GDM1 (cell line): ENCODE measurements at places on chromosomes 7 and 10.

DNA sequence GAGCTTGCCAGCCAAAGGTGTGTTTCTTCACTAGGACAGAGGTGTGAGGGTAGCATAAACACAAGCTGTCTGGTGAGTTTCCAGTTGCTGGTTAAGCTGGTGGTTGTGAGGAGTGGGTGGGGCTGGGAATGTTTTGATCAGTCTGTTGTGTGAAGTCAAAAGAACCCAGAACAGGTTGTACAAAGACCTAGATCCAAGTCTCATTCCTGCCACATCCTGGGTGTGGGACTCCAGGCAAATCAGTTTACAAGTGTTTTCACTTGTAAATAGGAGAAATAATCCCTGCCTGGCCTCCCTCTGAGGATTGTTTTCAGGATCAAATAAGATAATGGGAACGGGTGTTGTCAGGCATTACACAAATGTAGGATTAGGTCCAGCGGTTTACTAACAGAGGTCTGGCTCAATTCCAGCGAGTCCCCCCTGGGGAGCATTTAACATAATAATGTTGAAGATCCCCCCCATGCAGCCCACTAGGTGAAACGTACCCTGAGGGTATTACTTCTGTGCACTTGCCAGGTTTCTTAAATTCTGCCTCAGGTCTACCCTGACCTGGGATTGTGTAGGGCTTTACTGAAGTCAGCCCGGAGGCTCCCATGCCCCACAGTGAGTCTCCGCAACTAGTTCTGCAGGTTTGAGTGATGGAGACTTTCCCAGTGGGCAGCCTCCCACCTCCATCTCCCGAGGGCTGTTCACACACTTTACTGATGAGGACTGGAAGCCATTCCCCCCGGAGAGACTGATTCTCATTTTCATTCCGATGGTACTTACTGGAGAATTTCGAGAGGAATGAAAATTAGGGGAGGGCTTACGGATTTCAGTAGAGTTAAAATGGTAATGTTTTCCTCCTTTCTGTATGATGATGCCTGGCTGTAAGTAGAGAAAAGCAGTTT, 2.7 kb upstream of the FRAT2 start:
- no peak for DNase-seq

- DNase-seq: no peak
These were observed 19.5 kb upstream of the MMP21 start for GRCh38 chr10:125795128-125795527.

- DNase-seq: no peak
These were observed 6.5 kb upstream of the EIF5AL1 start for GRCh38 chr10:79505829-79506228.

- DNase-seq: no peak
These were observed 197.2 kb downstream of the CRPPA start for GRCh38 chr7:16223963-16224707.

DNA sequence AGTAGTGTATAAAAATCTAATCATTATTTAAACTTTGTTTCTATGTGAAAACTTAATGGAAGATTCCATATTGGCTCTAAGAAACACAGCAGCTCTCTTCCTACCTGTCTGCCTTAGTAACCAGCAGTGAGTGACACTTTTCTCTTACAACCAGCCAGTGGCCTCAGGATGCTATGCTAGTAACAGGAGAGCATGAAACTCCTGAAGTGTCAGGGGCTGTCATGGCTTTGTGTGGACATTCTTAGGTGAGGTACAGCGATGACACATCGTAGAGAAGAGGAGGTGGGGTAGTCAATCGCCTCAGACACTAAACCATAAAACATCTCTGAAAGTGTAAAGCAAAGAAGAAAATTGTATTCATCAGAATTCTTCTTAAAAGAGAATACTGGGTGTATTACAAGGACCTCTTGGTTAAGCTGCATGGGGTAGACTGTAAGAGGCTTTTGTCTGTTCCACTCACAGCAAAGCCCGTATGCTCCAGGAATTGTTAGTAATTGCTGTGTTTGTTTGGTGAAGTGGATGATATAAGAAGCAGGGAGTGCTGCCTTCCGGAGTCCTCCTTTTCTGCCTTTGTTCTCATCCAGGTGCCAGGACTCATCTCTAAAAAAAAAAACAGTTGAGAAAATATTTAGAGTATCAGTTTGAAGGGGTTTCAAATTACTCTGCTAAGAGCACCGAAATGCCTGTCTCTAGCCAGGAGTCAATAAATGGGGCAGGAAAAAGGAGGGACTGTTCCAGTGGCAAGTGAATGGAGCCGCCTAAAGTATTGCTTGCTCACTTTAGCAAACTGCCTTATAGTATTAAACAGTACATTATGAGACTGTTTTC, 518.8 kb downstream of the CNTNAP2 start:
- DNase-seq: no peak

DNA sequence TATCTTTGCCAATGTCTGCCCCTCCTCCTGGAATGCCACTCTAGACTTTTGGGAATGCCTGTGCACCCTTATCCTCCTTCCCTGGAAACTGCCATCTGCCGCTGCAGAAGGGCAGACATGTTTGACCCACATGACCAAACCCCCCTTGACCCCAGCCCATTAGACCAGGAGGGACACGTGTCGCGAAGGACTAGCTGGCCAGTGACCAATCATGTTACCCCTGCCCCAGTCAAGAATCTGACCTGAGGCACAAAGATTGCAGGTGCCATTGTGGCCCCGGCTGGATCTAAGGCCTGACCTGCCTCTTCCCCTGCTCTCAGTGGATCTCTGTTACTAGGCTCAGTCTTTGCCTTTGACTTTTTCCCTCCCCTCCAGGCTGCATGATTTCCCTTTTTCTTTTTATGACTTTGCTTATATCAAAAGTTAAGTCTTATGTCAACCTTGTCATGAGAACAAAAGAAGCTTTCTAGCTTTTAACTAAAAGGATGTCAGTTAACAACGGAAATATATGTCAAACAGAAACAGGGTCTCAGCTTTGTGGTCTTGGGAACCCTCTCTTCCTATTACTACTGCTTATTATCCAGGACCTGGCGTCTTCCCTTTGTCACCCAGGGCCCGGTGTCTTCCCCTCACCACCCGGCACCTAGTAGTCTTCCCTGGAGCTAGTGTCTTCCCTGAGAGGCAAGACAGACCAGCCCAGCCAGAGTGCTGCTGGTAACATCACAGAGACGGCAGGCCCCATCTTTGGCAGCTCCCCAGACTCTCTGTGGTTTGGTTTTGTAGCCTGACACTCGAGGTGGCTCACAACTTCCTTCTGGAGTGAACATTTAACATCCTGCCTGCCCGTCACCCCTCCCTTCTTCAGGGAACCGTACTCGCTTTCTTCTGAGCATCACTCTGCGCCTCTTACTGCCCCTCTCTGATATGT, 24.4 kb upstream of the PPIF start:
- peak; percentile 92 for DNase-seq

GRCh38 chr7:14825912-14826311, 76.6 kb downstream of the DGKB start:
- no peak for DNase-seq

DNA sequence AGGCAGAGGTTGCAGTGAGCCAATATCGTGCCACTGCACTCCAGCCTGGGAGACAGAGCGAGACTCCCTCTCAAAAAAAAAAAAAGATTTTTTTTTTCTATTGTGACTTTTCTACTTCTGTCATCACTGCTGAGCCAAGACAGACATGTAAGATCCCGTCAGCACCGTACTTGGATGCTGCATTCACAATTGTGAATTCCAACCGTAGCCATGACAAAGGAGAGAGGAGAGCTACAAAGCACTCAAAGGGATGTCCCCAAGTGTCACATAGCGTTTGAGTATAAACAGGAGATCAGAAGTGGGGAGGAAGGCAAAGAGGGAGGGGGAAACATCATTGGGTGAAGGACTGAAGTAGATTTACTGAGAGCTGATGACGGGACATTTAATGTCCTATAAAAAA, 144.2 kb downstream of the PRPF18 start:
- no peak for DNase-seq

- DNase-seq: no peak
These were observed 19.6 kb upstream of the GIMAP2 start for GRCh38 chr7:150665896-150666295.

- DNase-seq: no peak
These were observed 1619.6 kb upstream of the LRRTM3 start for GRCh38 chr10:65306201-65306600.

DNA sequence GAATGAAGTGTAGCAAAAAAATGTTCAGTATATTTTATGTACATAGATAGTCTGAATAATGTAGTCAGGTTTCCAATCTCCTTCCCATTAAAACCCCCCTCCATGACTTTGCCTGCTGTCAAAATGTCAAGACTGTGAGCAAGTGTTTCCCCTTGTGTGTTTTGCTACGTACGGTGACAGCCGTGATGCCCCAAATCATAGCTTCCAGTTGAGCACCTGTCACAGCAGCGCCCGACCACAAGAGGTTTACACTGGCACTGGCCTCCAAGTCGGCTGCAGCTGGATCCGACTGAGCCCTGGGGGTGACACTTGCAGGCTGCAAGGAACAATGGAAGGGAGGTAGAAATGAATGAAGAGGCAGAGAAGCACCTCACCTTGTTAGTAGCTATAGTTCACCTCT, 62.3 kb downstream of the LAMB4 start:
- no peak for DNase-seq

DNA sequence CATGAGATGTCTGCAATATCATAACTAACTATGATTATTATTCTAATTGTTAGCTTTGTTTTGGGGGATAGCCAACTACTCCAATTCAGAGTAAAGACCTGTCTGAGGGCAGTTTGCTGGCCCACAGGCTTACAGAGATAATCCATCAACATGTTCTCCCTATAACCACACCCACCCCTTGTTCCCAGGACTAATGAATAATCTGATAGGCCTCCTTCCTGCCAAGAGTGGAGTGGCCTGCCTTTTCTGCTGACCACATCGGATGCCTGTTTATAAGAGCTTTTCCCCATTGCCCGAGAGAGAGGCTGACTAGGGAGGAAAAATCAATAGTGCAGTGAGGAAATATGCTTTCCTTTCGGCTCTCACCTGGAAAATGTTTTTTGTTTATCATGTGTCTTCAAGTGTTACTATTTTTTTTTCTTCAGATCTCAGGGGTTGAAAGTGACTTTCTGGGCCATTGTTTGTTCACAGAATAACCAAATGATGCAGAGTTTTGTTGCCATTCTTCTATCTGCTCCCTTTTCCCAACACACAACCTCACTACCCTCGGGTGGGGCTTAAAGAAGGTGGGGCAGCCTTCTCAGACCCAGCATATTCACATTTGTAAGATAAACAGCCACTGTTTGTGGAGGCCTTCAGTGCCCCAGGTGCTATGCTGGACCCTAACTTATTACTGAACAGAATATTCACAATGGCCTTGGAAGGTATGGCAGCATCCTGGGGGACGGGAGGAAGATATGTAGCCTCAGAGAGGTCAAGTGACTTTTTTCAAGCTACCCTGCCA, 38.4 kb downstream of the PLPP4 start:
- no peak for DNase-seq

DNA sequence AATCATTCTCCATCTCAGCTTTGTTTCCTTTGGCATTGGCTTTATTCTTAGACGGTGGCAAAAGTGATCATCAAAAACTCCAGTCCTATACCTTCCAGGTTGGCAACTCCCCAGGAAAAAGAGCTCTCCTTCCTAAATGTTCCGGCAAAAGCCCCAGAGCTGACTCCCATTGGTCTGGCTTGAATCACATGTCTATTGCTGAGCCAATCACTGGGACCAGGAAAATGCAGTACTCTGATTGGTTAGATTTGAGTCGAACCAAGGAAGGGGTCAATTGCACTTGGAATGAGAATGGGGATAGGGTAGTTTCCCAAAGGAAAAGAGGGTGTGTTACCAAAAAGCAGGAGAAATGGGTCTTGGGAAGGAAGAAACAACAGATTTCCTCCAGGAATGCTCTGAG, 22.3 kb downstream of the LEP start:
- DNase-seq: no peak

DNA sequence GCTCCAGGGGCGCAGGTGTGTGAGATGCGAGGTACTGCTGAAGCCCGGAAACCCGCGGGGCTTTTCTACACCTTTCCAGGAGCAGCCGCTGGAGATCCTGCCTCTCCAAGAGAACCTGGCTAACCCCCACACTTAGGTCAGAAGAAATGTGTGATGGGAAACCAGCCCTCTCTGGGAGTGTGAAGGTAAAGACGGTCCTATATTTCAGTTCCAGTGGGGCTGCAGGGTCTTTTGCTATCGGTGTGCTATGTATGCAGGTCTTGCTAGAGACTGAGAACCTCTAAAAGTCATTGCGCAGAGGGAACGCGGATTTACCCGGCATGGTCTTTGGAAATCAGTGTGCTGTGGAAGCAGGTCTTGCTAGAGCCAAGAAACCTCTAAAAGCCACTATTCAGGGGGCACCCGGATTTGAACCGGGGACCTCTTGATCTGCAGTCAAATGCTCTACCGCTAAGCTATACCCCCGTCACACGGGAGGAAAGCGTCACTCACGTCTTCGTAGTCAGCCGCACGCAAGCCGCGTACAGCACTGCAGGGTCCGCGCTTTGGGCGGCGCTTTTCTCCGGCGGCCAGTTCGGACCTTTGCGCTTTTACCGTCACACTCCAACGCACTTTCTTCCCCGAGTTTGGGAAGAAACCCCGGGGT, 46.0 kb downstream of the ZNF777 start:
- DNase-seq: no peak

DNA sequence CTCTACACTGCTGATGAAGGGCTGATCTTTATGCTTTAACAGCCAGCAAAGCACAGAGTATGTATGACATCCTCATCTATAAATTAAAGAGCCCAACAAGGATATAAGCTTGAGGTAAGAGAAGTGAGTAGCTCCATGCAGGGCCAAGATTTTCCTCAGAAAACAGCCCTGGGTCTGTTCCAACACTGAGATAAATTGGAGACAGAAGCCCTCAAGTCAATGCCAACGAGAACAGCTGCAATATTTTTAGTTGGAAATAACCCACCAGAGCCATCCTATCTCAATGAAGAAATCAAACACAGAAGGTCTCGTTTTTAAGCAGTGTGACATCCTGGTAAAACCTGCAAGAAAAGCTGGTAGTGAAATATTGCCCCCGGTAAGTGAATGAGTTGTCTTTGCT, 297.0 kb upstream of the AUTS2 start:
- DNase-seq: no peak

DNA sequence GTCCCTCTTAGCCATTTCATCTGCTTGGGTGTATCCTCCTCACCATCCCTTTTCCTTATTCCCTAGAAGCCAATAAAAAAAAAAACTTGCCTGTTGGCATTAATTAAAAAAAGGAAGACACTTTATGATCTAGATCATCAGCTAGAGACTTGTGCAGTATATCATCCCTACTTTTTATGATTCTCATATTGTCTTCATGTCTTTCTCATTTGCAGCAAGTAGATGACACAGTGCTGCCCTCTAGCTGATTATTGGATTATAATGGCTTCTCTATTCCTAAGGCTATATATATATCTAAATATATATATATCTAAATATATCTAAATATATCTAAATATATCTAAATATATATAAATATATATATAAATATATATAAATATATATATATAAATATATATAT, 272.4 kb upstream of the LRGUK start:
- no peak for DNase-seq

- DNase-seq: no peak
These were observed 214.7 kb downstream of the ELFN1 start for GRCh38 chr7:1884583-1885350.

- no peak for DNase-seq
These were observed 53.7 kb upstream of the CD36 start for GRCh38 chr7:80584778-80585177.
